NCI-H2107 (cell line): ENCODE measurements at places on chromosomes 11 and 22.
A peak's percentile ranks its signal among the peaks of the same experiment; 100 is the strongest.

DNA sequence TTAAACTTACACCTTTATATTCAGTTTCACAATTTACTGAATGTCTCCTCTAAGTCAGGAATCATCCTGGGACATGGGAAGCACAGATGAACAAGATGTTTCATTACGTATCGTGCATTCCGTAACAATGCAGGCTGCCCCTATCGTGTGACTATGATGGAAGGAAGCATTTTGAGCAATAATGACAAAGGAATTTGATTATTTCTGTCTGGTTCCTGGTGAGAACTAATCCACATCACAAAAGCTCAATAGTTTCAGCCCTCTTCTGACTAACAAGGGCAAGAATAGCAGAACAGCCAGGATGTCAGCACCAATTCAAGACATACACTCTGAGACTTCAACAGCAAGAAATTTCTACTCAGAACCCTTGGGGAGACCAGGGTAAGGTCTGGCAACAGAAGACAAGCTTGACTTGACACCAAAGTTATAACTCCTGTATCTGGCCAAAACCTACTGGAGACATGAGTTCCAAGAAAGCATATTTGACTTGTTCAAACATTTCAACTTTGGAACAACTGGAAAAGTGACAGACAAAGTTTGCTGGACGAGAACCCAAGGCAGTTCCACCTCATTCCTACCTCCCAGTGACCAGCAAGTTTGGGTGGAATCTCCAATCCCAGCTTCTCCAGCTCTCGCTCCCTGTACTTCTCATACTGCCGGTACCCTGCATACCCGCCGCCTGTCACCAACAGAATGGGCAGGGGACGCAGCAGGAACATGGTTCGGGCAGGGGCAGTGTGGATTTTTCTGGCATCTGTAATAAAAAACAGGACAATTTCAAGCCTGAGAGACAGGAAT lies 14.3 kb downstream of the PISD start:
- DNase-seq: no peak

DNA sequence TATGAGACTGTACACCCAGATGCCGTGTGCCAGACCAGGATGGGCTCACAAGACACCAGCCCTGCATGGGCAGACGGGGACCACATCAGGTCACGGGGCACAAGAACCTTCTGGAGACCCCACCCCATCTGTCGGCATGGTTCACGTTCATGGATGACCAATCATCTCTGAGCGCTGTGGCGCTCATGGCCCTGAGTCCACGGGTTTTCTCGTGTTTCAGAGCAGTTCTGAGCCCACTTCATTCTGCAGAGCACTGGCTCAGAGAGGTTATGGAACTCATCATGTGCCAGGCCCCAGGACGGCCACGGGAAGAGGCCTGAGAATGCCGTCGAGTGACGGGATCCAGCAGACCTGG lies 63.0 kb upstream of the PPARA start:
- no peak for DNase-seq

DNA sequence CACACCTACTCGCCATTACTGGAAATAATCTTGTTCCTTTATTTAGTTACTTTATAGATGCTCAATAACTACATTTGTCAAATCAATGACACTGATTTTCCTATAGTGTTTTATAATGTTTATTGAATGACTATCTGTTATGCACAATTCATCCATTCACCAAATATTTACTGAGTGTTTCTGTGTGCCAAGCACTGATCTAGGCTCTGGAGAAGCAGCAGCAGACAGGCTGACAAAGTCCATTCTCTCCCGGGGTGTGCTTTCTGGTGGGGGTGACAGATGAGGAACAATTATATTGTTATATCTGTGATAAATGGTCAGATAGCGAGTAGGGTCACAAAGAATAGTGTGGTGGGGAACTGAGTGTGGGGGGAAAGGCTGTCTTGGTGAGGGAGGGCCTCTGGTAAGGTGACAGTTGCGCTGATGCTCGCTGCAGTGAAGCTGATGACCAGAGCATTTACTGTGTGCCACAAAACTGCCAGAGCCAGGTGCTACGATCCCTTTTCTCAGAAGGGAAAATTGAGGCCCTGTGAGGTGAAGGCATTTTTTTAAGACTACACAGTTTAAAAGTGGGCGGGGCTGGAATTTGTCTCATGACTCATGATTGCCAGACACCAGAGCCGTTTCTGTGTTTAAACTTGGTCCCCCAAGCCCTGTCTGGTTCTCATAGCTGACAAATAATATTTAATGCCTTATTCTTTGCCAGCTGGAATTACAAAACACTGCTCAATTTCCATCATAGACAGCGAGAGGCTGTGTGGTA lies 10.2 kb downstream of the PACS1 start:
- DNase-seq: no peak

- DNase-seq: peak; percentile 54
Observed at GRCh38 chr11:86193297-86194095, 51.1 kb upstream of the EED start.

DNA sequence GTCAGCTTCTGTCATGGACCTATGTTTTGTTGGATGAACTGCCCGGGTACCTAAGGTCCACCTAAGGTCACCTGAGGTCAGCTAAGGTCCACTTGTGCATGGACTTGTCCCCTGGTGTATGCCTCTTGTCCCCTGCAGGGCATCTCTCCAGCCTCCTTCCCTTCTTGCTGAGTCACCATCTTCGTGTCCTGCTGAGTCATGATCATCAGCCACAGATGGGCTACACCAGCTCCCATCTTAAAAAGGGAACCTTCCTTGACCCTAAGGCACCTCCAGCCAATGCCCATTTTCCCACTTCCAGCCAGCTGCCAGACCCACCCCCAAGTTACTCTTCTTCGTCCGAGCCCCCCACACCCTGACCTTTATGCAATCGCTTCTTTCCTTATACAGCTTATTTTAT lies 544.9 kb downstream of the TBC1D22A start:
- DNase-seq: no peak

GRCh38 chr11:77431813-77432212 lies 42.1 kb downstream of the PAK1 start:
- no peak for DNase-seq

DNA sequence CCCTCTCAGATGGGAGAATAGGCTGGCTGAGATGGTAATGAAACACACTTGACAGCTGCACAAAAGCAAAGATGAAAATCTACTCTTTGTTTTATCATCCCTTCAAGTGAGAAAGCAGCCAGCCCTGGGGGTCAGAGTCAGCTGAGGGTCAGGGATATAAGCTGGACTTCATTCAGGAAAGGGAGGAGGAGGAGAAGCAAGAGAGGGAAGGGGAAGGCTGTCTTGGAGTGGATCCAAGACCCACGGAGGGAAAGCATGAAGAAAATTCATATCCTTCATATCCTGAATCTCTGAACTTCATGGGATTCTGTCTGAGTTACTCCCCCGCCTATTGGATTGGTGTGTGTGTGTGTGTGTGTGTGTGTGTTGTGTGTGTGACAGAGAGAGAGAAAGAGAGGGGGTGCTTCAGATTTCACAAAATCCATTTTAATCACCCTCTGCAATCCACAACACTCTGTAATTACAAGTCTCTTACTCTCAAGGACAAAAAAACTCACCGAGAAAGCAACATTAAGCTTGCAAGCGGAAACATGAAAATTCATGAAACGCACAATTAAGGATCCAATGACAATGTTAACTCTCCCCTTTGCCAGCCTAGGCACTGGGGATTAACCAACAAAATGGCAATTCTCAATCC lies 327.7 kb downstream of the TENM4 start:
- no peak for DNase-seq

DNA sequence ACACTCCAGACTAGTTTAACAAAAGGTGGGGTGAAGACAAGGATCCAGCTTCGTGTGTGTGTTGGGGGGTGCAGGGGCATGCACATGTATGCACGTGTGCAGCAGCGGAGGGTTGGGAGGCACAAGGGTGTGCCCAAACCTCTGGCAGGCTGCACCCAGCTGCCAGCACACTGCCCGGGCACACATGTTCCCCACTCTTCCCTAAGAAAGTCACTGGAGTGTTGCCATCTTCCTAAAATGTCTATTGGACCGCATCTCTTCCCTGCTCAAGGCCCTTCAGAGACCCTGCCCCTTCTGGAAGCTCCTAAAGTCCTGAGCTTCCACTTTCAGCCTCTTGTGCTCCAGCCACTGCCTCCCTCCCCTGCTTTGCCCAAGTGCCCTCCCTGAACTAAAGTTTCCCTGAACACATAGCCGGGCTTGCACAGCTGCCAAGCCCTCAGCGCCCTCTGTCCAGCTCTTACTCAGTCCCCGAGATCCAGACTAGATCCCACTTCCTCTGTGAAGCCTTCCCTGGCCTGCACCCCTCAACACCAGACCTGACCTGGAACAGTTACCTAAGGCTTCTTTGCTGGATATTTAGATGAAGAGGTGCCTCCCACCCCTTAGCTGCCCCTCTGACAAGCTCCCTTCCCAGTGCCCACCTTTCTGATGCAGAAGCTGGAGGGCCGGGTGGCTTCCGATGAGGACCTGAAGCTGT lies 6.0 kb downstream of the CFL1 start:
- no peak for DNase-seq

- no peak for DNase-seq
Observed at GRCh38 chr11:124199702-124200101, 16.6 kb downstream of the OR10D3 start.

DNA sequence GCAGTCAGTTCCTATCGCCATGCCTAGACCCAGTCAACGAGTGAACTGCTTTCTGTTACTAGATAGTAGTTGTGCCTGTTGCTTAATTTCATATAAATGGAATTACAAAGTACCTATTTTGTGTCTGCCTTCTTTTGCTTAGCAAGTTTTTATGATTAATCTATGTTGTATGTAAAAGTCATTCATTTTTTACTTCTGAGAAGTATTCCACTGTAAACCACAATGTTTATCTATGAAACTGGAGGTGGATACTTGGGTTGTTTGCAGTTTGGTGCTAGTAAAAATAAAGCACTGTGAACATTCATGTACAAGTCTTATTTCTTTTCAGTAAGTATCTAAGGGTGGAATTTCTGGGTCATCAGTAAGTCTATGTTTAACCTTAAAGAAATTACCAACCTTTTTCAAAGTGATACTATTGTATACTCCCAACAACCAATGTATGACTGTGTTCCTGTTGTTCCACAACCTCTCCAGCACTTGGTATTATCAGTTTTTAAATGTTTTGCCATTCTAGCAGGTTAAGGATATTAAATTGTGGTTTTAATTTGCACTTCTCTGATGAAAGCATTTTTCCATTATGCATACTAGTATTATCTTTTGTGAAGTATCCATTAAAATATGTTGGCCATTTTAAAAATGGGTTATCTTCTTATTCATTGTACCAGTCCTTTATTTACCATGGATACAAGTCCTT lies 68.2 kb downstream of the DNAJC24 start:
- DNase-seq: no peak

GRCh38 chr11:40841231-40841630 lies 618.2 kb downstream of the LRRC4C start:
- DNase-seq: no peak

DNA sequence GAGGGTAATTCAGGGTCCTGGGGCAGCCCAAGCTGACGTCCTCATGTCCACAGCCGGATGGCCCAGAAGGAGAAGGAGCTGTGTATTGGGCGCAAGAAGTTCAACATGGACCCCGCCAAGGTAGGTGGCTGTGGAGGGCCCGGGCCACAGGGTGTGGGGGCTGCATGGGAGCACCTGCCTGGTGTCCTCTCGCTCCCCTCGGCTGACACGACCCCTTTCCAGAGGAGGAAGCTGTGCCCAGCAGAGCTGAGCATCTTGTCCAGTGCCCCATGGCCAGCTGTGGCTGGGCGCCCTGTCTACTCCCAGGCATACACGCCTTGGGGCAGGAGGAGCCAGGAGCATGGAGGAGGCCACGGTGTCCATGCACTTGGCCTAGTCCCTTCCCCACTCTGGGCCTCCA lies 13.6 kb downstream of the CYTH4 start:
- DNase-seq: no peak

- no peak for DNase-seq
Observed at GRCh38 chr11:79266396-79266795, 174.4 kb downstream of the TENM4 start.

DNA sequence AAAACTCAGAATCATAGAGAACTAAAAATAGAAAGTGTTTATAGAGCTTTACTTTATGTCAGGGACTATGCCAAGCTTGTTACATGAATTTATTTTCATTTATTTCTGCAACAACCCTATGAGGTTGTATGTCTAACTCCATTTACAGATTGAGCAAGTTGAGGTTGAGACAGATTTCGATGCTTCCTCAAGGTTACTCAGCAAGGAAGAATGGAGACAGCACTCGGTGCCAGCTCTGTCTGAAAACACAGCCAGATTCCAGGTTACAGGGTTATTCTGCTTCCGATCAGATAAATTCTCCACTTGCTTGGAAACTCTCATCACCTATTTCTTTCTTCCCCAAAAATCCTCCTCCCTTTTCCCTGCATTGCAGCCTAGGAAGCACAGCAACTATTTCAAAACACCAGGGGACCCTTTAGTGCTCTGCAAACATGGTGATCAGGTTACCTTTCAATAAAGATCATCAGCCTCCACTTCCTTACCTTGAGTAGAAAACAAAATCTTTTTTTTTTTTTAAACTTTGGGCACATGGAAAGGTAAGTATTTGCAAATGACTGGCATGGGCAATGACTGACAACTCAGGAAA lies 7.0 kb downstream of the MMP3 start:
- no peak for DNase-seq

- no peak for DNase-seq
Observed at GRCh38 chr11:27120211-27120610, 79.6 kb downstream of the BBOX1 start.

GRCh38 chr11:19241260-19242178 lies 774 bp upstream of the E2F8 start:
- DNase-seq: no peak

GRCh38 chr22:38938221-38938620 lies 19.2 kb upstream of the APOBEC3A start:
- no peak for DNase-seq

- no peak for DNase-seq
Observed at GRCh38 chr22:48299801-48300200, 1527.9 kb downstream of the BRD1 start.

- no peak for DNase-seq
Observed at GRCh38 chr11:66688561-66689534, 11.2 kb upstream of the RBM4B start.

GRCh38 chr22:42228483-42228882 lies 42.0 kb downstream of the TCF20 start:
- DNase-seq: no peak
